Stimulated activated CD4-positive, alpha-beta T cell treated with anti-CD3 and anti-CD28 coated beads, Interleukin-1b, Interleukin-23, amount 100 ng/mL, for 48 hours (primary cell): ENCODE measurements at places on chromosomes 16 and 17.

GRCh38 chr17:18987862-18988545, 16.6 kb downstream of the FAM83G start:
- no peak for DNase-seq

DNA sequence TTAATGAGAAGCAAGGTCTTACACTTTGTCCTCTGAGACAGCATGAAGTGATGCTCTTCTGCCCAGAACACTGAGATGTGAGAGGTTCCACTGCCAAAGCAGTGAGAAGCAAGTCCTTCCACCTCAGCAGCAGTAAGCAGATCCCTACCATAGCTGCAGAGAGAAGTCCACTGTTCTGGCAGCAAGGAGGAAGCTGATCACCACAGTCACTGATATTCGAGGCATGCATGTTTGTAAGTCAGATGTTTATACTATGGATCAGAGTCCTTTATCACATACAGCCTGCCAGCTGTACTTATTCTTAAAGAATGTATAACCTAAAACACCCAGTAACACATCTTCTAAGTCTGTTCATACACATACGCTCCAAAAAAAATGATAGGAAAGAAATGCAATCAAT, 18.2 kb upstream of the METTL2A start:
- DNase-seq = no peak

DNA sequence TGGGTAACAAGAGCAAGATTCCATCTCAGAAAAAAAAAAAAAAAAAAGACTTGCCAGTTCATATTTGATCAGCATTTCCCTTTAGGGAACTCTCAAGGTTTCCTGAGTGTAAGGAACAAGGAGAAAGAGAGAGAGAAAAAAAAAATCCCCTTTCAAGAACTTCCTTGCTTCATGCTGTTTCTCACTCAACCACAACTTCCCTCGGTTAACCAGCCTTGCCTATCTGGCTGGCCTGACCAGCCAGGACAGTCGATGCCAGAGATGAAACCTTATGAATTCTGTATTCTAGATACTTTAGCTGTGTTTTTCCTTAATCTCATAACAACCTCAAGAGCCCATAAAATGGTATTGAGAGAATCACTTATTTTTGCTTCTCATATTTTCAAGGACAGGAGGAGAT, 2.6 kb upstream of the N4BP1 start:
- DNase-seq = no peak

- DNase-seq = no peak
Observed at GRCh38 chr16:73483076-73483791, 435.3 kb upstream of the ZFHX3 start.

GRCh38 chr17:32755045-32755805, 121.7 kb downstream of the MYO1D start:
- DNase-seq = no peak

GRCh38 chr16:25224731-25225319, 8.1 kb downstream of the AQP8 start:
- DNase-seq = no peak

DNA sequence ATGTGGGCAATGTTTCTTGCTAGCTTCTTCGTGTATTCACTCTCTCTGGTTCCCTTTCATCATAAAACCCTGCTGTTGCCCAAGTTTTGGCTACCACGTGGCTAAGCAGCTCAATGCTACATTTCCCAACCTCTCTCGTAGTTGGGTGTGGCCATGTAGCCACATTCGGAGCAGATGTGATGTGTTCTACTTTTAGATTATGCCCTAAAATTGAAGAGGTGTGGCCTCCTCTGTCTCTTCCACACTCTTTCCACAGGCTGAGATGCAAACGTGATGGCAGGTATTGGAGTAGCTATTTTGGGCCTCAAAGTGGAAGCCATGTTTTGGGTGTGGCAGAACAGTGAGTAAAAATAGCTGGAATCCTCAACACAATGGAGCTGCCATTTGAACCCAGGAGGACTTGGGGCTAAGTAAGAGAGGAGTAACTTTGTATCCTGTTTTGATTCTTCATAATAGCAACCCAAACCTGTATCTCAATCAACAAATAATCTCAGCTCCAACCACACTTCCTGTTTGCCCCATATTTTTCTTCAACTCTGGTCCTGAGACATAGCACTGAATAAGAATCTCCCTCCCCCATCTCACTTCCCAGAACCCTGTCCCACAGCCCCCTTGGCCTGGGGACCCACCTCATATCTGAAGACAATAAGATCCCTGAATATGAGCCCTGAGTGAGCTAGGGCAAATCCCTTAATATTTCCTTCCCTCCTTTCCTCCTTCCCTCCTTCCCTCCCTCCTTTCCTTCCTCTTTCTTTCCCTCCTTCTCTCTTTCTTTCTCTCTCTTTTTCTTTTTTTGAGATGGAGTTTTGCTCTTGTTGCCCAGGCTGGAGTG, 4.0 kb downstream of the NUPR1 start:
- DNase-seq = no peak

- DNase-seq = no peak
Observed at GRCh38 chr17:76783146-76783545, 45.2 kb downstream of the MFSD11 start.

DNA sequence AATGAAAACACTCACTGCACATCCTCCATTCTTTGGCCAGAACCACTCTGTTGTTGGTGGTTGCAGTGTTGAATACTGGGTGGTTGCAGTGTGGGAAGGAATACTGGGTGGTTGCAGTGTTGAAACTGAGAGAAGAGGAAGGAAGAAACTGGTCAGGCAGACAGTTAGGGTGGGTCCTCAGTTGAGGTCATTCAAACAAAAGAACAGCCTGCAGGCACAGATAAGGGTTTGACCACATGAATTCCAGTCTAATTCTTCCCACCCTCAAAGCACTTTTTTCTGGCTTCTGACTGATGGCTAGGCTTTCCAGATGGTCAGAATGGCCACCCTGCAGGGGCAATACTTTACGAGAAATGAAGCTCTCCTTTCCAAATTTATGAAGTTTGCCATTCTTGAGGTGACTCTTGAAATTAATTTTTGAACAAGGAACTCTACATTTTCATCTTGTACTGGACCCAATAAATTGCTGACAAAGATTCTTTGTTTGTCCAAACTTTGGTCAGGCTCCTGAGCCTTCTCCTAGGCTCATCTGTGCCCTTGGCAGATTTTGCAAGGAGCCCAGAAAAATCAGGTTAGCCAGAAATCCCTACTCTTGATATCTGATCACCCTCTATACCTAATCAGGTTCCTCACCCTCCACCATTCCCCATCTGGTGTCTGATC, 596.6 kb upstream of the CDH5 start:
- no peak for DNase-seq

DNA sequence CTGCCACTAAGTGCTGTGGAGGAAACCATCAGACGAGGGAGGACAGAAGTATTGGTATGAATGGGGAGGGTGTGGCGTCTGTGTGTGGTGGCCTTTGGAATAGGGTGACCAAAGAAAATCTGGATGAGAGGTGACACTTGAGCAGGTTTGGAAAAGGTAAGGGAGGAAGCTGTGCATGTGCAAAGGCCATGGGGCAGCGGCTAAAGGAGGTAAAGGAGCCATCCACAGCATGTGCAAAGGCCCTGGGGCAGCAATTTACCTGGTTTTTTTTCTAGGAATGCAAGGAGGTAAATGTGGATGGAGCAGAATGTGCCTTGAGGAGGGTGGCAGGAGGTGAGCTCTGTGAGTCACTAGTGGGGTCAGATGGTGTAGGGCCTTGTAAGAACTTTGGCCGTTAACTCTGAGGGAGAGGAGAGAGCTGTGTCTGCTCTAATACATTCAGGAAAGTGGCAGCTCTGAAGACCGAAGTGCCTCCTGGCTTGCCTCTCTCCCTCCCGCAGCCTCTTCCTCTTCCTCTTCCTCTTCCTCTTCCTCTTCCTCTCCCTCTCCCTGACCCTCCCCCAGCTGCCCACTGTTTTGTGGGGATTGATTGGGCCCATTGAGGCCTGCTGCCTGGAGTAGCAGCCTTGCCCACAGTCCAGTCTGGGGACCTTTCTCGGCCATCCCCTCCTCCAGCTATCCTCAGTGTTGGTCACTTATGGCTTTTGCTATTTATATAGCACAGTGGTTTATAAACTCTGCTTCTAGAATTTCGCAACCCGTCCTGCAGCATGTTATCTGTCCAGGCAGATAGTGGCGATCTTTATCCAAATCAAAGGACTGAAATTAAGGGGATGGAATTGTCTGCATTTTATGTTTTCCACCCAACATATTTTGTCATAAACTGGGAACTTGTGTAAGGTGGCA, 38.7 kb downstream of the CMIP start:
- no peak for DNase-seq

DNA sequence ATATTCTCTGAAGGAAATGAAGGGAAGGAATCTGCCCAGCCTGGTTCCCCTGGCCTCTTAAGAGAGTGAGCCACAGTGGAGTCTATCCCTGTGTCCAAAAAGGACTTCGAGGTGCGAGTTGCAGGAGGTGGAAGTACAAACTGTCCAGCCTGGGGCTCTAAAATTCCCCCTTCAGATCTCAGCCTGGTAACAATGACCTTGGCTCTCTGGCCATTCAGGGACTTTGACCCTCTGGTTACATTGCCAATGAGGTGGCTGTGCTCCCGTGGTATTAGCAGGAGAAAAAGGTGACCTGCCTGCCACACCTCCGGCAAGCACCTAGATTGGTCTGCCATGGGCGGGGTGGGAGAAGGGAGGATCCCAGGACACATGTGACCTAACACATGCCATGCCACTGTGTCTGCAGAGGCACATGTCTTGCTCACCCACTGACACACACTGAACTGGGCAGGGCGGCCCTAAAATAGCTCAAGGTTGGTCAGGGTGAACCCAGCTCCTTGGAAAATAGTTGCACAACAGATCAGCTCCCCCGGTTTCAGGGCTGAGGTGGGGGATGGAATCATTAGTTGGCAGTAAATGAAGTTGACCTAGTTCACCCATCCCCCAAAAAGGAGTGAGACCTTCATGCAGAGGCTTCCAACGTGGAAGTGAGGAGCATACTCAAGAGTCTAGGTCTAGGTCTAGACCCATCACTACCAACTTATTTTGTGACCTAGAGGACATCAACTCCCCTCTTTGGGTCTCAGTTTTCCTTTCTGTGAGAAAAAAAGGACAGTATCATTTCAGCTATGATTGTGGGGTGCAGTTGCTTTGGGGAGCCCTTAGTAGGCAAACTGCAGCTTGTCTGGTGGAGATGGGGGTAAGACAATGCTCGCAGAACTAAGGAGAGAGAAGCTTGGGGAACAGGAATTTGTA, 2.2 kb downstream of the NR1D1 start:
- no peak for DNase-seq

DNA sequence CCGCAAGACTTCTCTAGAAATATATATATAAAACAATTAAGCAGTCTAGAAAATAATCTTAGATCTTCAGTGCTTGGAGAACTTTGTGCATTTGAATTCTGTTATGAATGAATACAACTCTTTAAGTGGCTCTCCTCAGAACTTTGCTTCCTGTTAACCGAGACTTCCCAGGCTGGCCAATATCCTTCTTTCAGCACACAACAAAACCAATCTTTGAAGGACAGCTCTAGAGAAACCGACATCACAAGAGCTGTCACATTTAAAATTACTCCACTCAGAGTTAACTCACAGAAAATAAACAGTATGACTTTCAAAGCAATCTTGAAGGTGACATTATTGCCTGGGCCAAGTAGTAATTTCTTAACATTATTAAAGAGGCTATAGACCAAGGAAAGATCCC, 49.7 kb upstream of the ITGA2B start:
- no peak for DNase-seq

DNA sequence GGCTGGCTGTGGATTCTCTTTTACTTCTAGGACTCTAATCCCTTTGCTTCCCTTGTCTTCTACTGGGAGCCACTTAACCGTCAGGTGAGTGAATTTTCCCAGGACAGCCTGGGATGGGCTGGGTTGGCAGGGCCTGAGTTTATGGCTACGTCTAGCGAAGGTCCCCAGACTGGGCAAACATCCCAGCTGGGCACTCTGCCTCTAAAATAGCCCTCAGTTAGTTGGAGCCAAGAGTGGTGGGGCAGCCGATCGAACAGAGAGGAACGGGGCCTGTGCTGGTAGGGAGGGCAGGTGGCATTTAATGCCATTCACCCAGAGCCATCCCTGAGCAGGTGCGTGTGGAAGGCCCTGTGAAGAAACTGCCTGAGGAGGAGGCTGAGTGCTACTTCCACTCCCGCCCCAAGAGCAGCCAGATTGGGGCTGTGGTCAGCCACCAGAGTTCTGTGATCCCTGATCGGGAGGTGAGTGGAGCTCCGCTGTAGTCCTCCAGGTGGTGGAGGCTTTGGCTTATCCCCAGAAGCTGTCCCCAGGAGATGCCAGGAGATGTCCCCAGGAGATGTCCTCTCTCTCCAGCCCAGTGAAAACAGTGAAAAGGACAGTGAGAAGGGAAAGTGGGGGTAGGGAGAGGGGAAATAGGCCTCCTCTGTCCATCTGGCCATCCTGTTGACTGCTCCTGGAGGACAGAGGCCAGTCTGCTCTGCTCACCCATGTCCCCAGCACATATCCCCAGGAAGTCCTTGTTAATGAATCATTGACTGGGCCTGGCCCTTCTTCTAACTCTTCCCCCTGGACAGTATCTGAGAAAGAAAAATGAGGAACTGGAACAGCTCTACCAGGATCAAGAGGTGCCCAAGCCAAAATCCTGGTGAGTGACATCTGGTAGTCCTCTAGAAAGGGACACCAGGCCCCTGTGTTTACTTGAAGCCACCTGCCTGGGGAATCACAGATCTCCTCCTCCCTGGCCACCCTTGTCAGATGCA, 4.4 kb downstream of the PNPO start:
- DNase-seq = no peak

DNA sequence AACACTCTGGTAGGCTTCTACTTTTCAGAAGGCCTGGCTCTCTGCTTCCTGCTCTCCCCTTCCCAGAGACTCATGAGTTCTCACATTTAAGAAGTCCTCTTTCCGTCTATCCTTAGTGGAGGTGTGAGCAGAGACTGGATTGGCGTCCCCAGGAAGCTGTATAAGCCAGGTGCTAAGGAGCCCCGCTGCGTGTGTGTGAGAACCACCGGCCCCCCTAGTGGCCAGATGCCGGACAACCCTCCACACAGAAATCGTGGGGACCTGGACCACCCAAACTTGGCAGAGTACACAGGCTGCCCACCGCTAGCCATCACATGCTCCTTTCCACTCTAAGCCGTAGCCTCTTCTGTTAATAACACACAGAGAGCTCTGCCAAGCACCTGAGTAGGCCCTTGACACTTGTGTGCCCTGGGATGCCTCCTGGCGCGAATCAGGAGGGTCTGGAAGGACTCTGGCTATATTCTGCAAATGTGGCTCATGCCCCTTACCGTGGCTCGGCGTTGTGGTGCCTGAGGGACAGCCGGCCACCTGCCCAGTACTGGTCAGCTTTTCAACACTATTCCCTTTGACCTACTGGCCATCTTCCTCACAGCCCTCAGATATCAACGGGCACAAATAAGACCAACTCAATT, 13.9 kb downstream of the CYB5D2 start:
- DNase-seq = no peak
